Stimulated activated CD4-positive, alpha-beta T cell treated with anti-CD3 and anti-CD28 coated beads, Interleukin-4, amount 100 ng/mL, for 48 hours (primary cell): ENCODE measurements at places on chromosomes 2 and 18.

DNA sequence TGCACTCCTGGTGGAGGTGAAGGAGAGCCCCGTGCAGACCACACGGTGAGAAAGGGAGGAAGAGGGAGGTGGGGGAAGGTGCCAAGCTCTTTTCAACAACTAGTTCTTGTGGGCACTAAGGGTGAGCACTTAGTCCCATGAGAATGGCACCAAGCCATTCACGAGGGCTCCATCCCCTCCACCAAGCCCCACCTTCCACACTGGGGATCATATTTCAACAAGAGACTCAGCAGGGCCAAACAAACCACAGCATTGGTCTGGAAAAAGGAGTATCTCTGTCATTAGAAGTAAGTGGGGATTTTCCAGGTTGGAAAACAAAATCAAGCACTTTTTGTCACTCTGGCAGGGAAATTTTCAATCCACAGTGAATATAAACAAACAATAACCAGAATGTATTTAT, 38.4 kb downstream of the ZAP70 start:
- DNase-seq, result no peak

DNA sequence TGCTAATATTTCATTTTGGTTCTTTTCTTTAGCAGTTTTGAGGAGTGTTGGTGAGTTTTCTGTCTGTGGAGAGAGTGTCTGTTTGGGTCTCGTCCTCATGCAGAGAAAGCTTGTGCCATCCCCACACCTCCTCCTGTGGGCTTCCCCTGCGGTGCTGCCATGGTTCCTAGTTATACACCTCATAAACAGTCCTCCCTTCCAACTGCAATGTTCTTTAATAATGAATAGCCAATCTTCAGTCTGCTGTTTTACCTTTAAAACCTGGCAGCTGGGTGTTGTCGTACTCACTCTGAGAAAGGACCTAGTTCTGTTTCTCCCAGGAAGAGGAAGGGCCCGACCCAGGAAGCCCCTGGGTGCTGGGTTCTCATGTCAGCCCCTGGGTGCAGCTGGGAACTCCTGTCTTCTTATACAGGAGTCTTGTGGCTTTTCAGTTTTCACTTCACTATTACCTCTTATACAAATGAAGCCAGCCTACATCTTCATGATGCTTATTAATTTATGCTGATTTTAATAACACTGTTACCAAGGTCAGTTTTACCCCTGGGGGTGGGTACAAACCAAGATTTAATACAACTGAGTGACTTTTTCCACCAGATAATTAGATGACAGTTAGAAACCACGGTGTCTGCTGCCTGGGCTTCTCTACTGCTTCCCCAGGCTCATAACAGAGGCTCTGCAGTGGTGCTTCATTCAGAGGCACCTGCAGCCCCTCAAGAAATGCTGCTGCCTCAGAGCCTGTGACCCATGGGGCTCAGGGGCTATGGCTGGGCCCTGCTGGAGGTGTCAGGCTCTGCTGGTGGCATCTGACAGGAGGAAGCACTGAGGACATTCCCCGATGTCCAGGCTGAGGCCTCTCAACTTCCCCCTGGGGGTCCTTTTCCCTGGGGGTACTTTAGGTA, 59.1 kb downstream of the COA5 start:
- DNase-seq, result no peak

GRCh38 chr2:233424154-233424951, 70.1 kb downstream of the DGKD start:
- DNase-seq, result no peak

GRCh38 chr18:11284811-11285210, 135.4 kb upstream of the PIEZO2 start:
- DNase-seq, result no peak

GRCh38 chr2:191637182-191638078, 40.5 kb upstream of the NABP1 start:
- DNase-seq, result no peak

DNA sequence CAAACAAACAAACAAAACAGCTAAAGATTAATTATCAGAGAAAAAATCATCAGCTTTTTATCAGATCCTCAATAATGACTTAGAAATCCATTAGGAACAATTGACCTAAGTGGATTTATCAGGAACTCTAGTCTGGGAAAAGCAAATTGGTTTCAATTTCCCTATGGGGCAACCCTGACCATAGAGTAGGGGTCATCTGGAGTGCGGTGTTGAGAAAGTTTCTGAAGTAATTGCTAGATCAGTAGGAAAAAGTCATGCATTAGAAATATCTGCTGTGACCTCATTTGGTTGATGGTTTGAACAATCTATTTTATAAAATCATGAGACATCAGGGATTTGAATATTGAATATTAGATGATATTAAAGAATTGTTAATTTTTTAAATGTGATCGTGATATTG, 507.9 kb downstream of the TXNL1 start:
- no peak for DNase-seq

- DNase-seq, result no peak
Observed at GRCh38 chr2:161425728-161426454, 9.8 kb downstream of the TBR1 start.

- no peak for DNase-seq
Observed at GRCh38 chr2:119202610-119203310, 20.9 kb upstream of the STEAP3 start.

- no peak for DNase-seq
Observed at GRCh38 chr2:78601113-78601512, 424.4 kb upstream of the REG3G start.

DNA sequence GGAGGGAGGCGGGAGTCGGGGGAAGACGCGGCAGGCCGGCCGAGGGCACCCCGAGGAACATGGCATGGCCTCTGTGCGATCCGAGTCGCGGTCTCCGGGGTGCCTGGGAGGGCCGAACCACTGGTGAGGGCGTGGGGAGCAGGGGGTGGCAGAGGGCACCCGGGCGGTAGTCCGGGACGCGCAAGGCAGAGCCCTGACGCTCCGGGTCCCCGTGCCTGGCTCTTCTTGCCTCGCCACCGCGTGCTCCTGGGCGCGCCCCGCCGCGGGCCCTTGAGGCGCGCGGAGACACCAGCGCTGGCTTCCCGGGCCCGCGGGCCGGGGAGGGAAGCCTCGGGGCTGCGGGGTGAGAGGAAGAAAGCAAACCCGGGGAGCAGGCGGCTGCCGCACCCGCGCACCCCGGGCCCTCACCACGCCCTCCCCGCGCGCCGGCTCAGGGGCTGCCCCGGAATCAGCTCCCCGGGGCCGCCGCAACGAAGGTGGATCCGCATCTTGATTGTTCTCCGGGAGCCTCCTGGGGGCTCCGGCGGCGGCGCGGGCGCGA, 4.3 kb downstream of the SOX11 start:
- no peak for DNase-seq

GRCh38 chr2:95165030-95165370, 609 bp upstream of the ZNF2 start:
- DNase-seq, result no peak

GRCh38 chr2:121955426-121955825, 200.0 kb downstream of the TSN start:
- no peak for DNase-seq

- no peak for DNase-seq
Observed at GRCh38 chr18:25735459-25735858, 355.0 kb downstream of the SS18 start.

- no peak for DNase-seq
Observed at GRCh38 chr2:135586148-135586547, 54.9 kb downstream of the R3HDM1 start.
